ENCODE measurements at places on chromosomes 4 and X.

DNA sequence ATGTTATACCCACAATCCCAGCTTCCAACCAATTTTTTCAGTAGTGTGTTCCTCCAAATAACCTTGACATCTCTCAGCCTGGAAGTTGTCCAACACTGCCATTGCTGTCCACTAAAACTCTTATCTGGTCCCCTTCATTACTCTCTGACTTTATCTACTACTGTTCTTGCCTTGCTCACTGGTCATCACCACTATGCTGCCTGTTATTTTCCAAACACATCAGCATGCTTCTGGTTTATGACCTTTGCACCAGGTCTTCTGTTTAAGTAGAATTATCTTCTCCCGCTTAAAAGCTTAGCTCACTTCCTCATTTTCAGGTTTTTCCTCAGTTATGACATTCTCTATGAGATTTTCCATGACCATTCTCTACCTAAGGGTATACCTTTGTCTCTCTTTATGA lies 5.5 kb downstream of the ELMOD2 start:
- no peak for DNase-seq

DNA sequence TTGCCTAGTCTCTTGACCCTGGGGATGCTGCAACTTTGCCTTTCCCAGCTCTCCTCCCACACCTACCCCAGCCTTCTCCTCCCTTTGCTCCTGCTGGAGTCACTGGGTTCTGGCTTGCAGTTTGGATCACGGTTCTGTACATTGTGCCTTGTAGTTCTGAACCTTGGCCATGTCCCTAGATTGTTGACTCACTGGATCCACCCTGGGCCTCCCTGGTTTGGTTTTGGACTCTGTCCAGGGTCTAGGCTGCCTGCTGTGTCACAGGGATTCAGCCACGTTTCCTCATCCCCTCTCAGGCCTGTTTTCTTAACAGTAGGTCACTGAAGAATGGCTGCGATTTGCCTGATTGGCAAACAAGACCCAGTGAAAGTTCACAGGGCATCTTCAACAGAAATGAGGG lies 11.5 kb upstream of the GABRE start:
- DNase-seq: no peak

DNA sequence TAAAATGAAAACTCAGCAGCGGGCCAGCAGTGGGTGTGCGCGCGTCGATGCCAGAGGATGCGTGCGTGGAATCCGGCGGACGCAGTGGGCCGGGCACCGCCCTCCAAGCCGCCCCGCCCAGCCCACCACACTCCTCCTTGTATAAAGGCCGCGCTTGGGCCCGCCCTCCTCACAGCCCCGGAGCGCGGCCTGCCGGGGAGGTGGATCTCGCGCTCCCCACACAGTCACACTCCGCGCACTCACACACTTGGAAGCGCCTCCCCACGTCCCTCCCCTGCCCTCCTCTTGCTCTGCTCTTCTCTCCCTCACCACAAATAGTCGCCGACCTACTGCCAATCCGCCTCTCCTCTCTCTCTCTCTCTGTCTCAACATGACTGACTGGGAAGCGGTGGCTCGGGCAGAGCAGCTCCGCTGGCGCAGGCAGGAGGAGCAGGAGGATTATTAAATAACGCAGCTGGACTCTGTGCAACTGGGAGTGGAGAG lies at the start of gene CCSER1:
Gene CCSER1, plus strand, starts transcription at position 172 of the 483 bp plus-strand sequence.
- DNase-seq: no peak

DNA sequence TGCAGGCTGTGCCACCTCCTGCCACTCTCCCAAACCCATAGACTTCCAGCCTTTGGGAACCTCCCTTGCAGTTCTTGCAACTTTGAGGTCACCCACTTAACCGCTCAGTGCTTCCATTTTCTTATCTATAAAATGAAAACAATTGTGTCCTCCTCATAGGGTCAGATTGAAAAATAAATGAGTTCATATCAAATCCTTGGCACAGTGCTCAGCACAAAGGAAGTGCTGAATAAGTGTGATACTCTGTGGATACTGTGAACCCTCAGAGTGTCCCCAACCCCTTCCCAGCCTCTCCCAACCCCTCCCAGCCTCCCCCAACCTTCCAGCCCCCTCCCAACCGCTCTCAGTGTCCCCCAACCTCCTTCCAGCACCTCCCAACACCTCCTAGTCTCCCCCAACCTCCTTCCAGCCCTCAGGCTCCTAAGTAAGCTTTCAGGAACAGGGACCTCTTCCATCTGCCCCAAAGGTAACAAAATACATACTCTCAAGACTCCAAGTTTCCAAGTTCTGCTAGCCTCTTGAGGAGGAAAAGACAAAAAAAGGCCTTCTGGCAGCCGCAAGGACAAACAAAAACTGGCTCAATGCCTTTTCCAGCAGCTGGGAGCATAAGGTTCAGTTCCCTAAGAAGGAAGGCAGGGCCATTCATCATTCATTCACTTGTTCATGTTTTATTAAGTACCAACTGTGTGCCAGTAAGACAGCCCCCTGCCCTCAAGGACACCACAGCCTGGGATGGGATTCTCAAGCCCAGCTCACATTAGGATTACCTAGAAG lies 46.1 kb upstream of the LGI2 start:
- DNase-seq: no peak

DNA sequence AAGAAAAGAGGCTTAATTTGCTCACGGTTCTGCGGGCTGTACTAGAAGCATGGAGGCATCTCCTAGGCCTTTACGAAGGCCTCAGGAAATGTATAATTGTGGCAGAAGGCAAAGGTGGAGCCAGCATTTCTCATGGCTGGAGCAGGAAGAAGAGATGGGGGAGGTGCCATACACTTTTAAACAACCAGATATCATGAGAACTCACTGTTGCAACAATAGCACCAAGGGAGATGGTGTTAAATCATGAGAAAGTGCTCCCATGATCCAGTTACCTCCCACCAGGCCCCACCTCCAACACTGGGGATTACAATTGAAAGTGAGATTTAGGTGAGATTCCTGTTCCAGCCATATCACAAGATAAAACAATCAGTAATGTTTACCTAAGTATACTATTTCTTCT lies 45.5 kb downstream of the MTHFD2L start:
- DNase-seq: no peak

DNA sequence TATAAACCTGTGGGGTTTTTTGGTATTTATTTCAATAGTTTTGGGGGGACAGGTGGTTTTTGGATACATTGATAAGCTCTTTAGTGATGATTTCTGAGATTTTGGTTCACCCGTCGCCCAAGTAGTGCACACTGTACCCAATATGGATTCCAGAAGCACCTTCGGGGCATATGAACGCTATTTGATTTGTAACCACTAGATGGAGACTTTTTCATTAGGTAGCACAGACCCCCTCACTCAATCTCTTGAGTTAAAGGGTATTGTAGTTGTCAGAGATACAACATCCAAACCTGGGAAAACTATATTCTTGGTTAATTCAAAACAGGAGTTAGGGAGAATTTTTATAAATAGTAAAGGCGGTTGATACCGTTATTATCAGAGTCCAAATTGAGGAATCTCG lies 79.8 kb downstream of the SPANXN3 start:
- DNase-seq: no peak

GRCh38 chrX:151596282-151596681 lies 32.8 kb downstream of the PASD1 start:
- no peak for DNase-seq

DNA sequence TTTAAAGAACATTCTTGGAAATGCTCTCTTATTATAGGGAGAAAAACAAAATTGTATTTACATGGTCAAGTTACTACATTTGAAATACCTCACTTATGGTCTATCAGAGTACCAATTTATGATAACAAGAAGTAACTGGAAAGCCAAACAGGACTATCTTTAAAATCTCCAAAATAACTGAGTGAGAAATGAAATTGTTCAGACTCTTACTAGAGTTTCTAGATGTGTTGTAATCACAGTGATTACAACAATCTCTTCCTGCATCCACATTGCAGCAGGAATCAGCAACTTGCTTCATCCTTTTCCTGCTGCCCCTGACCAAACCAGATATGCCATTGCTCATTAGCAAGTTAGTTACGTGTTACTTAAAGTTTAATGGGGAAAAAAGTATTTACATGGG lies 245.2 kb upstream of the SMIM31 start:
- DNase-seq: no peak

- no peak for DNase-seq
Measured at GRCh38 chr4:179709961-179710624, 2267.9 kb upstream of the AGA start.

- no peak for DNase-seq
Measured at GRCh38 chr4:139808808-139809756, 143.5 kb downstream of the MGST2 start.

- no peak for DNase-seq
Measured at GRCh38 chr4:123399627-123400358, 3.2 kb downstream of the SPRY1 start.

- DNase-seq: no peak
Measured at GRCh38 chr4:90841676-90842075, 714.5 kb downstream of the CCSER1 start.

DNA sequence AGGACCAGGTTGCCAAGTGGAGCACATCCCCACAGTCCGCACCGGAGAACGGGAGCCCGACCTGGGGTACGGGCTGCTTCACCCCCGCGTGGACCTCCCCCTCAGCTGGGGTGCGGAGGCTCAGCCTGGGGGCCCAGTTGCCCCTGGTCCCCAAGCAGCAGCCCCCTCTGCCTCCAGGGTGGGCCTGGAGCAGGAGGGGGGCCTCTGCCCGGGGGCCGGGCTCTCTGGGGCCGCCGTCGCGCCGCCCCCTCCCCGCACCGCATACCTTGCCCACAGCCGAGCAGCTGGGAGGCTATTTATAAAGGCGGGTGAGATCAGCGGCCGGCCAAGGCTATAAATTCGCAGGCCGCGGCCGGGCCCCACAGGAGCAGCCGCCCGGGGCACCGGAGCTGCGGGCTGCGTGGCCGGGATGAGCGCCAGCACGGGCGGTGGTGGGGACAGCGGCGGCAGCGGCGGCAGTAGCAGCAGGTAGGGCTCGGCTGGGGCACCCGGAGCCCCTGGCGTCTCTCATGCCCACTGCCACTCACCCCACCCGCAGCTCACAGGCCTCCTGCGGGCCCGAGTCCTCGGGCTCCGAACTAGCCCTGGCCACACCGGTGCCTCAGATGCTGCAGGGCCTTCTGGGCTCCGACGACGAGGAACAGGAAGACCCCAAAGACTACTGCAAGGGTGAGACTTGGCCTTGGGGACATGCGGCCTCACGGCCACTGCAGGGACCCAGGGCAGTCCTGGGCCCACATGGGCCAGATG lies at the start of gene SRPK3:
Gene SRPK3, plus strand, starts transcription at position 364 of the 750 bp plus-strand sequence. Its CDS starts 46 bp downstream, at position 410.
- DNase-seq: no peak

- DNase-seq: no peak
Measured at GRCh38 chr4:110754716-110755115, 131.8 kb upstream of the PITX2 start.

DNA sequence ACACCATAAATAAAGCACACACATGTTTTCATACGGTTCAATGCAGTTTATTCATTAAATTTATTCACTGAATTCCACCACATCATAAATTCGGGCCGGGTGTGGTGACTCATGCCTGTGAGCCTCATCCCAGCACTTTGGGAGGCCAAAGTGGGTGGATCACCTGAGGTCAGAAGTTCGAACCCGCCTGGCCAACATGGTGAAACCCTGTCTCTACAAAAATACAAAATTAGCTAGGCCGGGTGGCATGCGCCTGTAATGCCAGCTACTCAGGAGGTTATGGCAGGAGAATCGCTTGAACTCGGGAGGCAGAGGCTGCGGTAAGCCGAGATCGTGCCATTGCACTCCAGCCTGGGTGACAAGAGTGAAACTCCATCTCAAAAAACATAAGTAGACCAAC lies 131.6 kb downstream of the PDS5A start:
- DNase-seq: no peak

DNA sequence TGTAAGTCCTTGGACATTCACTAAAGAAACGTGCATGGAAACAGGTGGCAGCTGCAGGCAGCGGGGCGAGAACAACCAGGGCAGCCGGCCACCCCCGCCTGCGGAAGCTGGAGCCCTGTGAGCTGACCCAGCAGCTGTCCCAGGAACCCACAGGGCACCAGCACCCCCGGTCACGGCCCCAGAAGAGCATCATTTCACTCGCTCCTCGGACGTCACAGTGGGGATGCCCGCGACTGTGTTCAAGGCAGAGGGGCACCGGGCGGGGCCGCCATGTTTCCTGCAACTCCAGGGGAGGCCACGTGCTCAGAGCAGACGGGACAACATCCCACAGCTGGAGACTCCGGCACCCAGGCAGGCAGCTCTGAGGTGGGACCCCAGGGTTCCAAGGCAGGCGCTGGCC lies 45.0 kb upstream of the CPLX1 start:
- DNase-seq: no peak

- DNase-seq: no peak
Measured at GRCh38 chr4:72546456-72546855, 22.6 kb downstream of the ADAMTS3 start.

GRCh38 chr4:34766935-34767334 lies 1477.4 kb downstream of the ARAP2 start:
- DNase-seq: no peak

- no peak for DNase-seq
Measured at GRCh38 chr4:46586566-46586965, 196.6 kb upstream of the GABRA2 start.

DNA sequence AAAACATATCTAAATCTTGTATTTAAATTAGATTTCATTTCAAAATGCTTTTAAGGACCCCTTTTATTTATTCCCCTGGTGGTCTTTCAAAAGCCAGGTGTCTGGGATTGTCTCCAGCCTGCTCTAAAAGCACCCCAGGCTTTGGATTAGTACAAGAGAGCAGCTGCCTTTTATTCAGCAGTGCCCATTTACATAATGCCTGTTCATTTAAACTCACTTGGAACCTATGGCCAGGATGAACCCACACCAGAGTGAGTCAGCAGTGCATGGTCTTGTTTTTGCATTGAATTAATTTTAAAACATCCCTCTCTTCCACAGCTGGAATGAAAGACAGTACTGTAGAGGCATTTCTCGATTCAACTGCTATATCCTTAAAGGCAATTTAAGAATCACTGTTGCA lies 64.1 kb upstream of the TENM3 start:
- DNase-seq: no peak

- DNase-seq: no peak
Measured at GRCh38 chr4:5373327-5373726, 322.0 kb downstream of the STK32B start.

GRCh38 chrX:28625223-28625622 lies 38.0 kb downstream of the IL1RAPL1 start:
- DNase-seq: no peak

- no peak for DNase-seq
Measured at GRCh38 chr4:123941306-123941705, 544.7 kb downstream of the SPRY1 start.

GRCh38 chrX:136975684-136976470 lies 57.9 kb downstream of the GPR101 start:
- no peak for DNase-seq
